ENCODE measurements at places on chromosomes 13 and 19.

DNA sequence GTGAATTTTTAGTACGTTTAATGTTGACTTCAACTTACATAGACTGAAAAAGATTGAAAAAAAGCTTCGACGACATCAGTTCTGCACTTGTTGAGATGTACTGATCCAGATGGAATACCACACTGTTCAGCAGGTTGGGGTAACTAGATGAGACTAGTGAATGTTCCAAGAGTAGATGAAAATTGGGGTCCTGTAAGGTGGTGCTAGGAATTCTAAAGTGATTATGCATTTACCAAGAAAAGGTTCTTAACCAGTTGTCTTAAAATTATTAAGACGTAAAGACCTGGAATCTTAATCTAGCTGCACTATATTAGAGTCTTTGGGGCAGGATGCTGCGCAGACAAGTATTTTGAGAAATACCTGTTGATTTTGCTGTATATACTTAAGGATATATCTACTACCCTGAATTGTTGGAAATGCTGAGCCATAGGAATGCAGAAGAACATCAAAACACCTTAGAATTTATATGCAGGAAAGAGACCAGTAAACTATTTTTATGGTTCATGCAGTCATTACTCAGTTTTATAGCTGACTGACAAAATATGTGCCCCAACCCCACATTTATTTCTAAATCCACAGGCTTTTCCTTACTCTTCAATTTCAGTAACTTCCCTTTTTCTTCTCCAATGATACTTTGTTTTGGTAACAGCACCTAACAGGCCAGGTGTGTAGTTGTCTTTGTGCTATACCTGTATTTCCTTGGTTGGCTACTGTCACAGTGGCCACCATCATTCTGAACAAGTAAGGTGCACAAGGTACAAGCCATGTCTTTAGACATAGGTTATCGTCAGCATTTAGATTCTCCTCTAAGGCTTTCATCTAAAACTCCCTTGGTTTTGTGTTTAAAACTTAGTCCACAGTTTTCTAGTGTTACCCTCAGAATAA is 8.6 kb downstream of the MIR17HG start:
- no peak for DNase-seq

GRCh38 chr19:17125062-17125727 is 49.6 kb downstream of the MYO9B start:
- DNase-seq: peak; percentile 83

DNA sequence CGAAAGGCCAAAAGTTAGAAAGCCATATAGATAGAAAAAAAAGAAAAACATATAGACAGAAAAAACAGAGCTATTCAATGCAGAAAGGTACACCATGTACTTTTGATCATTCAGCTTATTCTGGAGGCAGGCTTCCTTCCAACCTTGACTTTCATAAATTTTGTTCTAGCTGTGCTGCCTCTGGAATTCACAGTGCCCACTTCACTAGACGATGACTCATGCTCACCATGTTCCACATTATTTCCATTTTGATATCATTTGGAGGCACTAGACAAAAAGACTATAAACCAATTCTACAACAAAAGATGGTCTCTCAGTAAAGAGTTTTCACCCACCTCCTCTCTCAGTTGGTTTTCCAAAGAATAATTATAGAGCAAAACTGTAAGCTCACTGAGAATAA is 229.0 kb upstream of the IPO5 start:
- no peak for DNase-seq

DNA sequence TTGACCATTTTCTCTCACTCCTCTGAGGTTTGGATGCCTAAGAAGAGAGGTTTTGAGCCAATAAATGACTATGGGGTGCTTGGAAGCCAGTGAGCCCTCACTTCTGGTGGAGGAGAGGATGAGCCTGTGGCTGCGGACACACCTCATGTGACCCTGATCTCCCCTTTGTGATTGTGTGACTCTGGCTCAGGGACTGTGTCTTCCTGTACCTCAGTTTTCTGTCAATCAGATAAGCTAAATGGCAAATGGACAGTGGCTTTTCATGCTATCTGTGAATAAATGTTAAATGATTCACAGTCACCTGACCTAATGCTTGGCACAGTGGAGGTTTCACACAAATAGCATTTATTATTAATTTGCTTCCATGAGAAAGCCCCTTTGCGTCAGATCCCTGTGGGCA is 2.7 kb downstream of the PSG8 start:
- no peak for DNase-seq

GRCh38 chr13:75963302-75963701 is 327.2 kb downstream of the LMO7 start:
- no peak for DNase-seq

GRCh38 chr19:1067341-1067957 is 482 bp downstream of the ARHGAP45 start:
- peak; percentile 55 for DNase-seq

DNA sequence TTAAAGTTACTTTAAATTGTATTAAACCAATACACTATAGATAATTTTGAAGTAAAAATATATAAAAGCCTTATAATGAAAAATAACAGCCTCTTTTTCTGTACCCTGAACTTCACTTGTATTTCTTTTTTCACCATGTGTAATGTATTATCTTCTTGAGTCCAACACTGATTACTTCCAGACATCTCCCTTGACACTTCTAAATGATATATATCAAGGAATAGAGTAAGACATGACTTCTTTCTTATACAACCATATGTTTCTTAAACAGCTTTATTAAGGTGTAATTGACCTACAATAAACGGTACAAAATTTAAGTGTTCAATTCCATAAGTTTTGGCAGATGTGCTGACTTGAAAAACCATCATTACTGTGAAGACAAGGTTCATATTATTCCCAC is 531.9 kb downstream of the OLFM4 start:
- DNase-seq: no peak

DNA sequence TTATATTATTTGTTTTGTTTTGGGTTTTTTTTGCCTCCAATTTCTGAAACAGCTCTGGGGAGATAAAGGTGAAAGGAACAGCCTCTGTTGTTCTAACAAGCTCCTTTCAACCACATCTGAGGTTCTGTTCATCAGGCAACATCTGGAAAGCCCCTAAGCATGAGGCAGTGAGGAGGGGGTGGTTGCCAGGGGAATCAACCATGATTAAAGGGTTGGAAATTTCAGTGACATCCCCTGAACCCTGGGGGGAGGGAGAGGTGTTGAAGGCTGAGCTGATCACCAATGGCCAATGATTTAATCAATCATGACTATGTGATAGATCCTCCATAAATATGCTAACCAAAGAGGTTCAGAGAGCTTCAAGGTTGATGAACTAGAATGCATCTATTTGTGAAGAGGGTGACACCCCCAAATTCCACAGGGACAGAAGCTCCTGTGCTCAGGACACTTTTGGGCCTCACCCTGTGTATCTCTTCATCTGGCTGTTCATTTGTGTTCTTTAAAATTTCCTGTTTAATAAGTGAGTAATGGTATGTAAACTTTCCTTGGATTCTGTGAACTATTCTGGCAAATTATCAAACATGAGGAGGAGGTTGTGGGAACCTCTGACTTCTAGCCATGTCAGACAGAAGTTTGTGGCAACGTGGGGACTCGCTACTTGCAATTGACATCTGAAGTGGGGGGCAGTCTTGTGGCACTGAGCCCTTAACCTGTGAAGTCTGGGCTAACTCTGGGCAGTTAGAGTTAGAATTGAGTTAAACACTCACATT is 221.3 kb downstream of the NHLRC3 start:
- peak; percentile 18 for DNase-seq

- DNase-seq: peak; percentile 57
These were observed 9.2 kb downstream of the PGPEP1 start for GRCh38 chr19:18349524-18350128.

DNA sequence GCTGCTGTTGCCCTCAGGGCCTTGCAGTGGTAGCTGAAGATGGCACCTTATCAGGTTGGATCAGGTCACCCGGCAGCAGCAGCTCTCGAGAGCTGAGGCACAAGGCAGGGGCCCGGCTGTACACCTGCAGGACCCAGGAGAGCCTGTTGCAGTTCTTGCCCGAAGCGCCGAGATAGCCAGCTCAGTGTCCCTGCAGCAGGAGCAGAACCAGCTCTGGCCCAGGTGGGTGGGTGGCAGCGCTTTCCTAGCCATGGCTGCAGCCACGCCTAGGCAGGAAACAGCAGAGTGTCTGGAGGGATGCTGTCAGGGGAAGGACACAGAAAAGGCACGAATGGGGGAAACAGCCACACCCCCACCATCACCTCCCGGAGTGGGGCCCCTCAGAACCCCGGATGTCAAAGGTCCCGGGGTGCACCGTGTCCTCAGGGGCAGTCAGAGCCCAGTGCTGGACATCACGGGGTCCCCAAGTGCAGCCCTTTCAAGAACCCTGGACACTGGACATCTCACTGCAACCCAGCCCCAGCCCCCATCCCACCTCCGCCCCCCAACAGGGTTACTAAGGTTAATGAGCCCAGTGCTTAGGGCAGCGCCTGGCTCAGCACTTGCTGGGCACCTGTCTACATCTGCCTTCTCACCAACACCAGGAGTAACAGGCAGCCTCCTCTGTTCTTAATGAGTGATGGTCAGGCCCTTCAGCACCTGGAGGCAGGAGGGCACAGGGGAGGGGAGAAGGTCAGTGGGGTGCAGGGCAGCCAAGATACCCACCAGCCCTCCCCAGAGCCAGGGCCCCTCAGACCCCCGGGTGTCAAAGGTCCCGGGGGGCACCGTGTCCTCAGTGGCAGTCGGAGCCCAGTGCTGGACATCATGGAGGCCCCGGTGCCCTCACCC is 8.7 kb downstream of the ACP4 start:
- no peak for DNase-seq

- DNase-seq: peak; percentile 57
These were observed 2.2 kb upstream of the CEACAM6 start for GRCh38 chr19:41753159-41753558.

GRCh38 chr19:14118165-14119051 is 846 bp upstream of the PRKACA start:
- DNase-seq: no peak

GRCh38 chr13:110328573-110328972 is 21.5 kb downstream of the COL4A2 start:
- DNase-seq: no peak

DNA sequence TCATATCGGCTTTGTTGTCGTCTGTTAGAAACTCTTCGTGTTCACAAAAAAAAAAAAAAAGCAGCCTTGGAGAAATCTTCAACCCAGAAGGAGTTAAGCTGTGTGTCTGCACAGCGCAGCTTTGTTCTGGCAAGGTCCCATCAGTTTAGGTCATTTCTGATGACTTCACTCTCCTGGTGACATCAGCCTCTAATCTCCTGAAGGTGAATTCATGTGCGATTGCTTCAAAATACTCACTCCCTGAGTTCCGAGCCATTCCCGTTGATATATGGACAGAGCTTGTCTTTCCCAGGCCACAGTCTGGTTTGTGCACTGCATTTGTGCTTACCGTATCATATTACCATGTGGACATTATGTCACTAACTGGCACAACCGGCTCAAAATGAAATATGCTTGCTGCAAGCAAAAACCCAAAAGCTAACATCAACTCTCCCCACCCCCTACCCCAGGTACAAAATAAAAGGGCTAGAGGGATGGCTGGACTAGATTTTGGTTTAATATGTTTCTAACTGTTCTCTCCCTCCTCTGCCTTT is 342.4 kb downstream of the KCNRG start:
- no peak for DNase-seq

DNA sequence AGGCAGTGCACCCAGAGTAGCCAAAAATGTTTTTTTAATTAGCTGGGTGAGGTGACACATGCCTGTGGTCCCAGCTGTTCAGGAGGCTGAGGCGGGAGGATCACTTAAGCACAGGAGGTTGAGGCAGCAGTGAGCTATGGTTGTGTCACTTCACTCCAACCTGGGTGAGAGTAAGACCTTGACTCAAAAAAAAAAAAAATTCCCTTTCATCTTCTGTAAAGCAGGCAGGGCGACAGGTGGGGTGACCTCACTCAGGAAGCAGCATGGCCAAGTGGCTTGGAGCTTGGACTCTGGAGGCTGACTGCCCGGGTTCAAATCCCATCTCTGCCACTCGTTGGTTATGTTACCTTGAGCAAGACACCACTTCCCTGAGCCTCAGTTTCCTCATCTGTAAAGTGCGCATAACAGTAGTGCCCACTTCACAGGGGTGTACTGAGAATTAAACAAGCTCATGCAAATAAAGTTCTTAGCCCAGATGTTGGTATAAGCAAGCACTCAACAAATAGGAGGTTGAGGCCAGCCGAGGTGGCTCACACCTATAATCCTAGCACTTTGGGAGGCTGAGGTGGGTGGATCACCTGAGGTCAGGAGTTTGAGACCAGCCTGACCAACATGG is 48.3 kb downstream of the MAP4K1 start:
- DNase-seq: no peak

- DNase-seq: peak; percentile 12
These were observed 68.2 kb downstream of the ESD start for GRCh38 chr13:46728777-46729176.

GRCh38 chr13:73325723-73326558 is 267.1 kb downstream of the KLF5 start:
- DNase-seq: no peak

DNA sequence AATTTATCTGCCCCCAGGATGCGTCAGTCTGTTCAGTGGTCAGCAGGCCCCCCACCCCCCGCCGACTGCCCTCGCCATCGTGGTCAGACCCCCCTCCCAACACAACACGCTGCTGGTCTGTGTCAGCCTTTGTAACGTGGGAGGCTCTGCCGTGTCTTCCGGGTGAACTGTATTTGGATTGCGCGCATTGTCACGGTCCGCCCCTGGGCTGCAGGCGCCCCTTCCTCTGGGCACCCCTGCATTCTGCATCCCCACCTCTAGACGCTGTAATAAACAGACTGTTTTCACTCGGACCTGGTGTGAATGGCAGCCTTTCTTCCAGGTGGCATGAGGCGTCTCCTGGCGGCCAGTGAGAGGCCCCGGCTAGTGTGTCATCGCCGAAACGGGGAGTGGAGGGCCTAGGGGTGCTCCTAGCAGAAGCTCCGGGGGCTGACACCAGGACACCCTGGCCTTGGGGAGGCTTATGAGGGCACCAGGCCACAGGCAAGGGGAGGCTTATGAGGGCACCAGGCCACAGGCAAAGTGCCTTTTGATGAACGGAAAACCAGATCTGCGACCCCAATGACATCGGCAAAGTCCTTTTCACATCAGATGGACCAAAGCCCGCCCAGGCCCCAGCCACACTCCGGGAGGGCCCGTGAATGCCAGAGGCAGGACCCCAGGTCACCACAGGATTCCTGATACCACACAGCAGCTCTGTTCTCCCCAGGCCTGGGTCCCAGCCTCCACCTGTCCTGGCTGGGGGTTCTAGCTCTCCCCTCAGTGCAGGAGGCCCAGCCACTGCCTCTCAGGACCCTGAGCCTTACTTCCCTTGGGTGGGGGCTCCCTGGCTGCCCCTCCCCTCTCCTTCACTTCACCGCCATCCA is 3.6 kb downstream of the PLEKHJ1 start:
- DNase-seq: no peak

DNA sequence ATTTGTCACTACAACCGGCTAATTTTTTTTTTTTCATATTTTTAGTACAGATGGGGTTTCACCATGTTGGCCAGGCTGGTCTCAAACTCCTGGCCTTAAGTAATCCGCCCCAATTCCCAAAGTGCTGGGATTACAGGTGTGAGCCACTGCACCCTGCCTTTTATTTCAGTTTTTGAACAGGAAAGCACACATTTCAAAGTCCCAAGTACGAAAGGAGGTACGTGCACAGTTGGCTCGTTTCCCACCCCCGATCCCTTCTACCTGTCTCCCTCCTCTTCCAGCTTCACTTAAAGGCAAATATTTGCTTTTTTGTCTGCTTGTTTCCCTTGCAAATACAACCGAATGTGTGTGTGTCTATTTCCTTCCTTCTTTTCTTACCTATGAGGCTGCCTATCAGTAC is 30.5 kb downstream of the ZIC5 start:
- DNase-seq: no peak
